ENCODE measurements at places on chromosomes 2 and 18.

DNA sequence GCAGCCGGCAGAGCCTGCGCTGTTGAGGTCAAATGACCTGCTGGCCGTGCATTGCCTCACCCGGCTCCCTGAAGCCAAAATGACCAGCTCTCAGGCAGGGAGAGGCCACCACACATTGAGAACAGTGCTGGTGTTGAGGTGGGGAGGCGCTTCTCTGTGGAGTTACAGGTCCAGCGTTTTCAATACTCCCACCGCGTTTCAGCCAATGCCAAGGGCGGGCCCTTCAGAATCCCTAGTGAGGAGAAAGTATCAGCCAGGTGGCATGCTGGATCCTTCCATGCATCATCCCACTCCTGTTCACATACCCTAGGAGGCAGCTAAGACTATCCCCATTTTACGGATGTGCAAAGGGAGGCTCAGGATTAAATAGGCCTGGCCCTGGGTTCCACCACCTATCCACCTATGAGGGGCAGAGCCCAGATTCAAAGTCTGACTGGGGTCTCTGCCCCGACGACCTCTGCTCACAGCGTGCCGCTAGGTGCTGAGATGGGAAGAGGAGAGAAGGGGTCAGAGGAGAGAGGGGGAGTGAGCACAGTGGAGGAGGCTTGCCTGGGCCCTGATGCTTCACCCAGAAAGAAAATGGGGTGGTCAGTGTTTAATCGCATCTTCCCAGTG lies 137.6 kb upstream of the ID2 start:
- no peak for DNase-seq

GRCh38 chr2:229022652-229023051 lies 248.4 kb downstream of the PID1 start:
- DNase-seq, result no peak

- peak; percentile 58 for DNase-seq
Observed at GRCh38 chr2:70964596-70965386, 13.6 kb upstream of the ANKRD53 start.

- peak; percentile 60 for DNase-seq
Observed at GRCh38 chr2:126657148-126657635, 1.2 kb downstream of the GYPC start.

DNA sequence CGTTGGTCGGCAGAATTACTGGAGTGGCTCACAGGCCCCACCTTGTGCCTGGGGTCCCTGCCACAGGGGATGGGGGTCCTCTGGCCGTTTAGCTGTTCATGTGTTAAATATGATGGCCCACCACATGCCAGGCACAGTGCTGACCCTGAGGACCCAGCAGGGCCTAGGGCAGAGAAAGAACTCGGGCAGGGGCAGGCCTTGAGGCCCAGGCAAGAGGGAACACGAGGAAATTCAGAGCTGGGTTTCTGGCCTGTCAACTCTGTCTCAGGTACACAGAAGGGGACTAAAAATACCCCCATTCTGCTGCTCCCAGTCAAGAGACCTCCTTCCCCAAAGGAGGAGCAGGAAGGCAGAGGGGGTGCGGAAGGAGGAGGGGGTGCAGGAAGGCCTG lies 66.2 kb downstream of the DNMT3A start:
- DNase-seq, result no peak

- DNase-seq, result no peak
Observed at GRCh38 chr2:39608686-39609441, 56.9 kb upstream of the TMEM178A start.

DNA sequence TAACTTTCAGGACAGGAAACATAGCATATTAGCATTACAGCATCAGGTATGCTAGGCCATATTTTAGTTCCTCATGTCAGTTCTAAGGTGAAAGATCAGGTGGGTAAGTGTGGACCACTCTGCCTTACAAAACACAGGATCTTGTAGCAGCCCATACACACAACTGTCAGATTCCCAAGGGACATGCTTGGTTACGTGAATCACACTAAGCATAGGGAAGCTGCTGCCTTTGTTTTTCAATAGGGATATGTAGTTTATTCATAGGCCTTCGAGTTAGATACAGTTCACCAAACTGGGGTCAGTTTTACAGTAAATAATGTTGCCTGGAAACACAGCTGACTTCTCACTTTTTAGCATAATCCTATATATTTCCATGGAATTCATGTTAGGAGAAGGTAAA lies 116.1 kb upstream of the OTX1 start:
- DNase-seq, result no peak

DNA sequence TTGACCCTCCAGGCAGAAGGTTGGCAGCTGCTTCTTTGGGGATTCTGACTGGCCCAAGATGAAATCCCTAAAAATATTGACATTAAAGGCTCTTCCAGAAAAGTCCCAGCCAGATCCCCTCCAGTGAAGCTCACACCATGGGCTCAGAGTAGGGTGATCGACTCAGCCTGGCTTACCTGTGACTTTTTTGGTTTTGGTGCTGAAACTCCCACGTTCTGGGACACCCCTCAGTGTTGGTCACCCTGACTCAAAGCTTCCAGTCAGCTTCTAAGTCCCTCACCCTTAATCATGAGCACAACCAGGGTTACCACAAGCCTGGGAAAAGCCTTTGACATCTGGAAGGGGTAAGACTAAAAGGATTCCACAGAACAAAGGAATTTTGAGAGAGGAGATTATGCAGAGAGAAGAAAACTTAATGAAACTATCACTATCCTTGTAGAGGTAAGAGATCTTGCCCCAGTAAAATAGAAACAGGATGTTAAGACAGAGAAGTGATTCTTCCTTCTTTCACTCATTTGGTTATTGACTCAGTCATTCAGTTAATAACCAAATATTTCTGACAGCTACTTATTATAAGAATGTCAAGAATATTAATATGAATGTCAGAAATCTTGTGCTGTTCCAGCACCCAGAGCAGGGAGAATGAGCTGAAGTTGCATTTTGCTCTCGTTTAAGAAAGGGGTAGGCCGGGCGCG lies 66.8 kb upstream of the SEC11C start:
- no peak for DNase-seq

GRCh38 chr18:48408111-48408726 lies 964 bp downstream of the ZBTB7C start:
- no peak for DNase-seq

DNA sequence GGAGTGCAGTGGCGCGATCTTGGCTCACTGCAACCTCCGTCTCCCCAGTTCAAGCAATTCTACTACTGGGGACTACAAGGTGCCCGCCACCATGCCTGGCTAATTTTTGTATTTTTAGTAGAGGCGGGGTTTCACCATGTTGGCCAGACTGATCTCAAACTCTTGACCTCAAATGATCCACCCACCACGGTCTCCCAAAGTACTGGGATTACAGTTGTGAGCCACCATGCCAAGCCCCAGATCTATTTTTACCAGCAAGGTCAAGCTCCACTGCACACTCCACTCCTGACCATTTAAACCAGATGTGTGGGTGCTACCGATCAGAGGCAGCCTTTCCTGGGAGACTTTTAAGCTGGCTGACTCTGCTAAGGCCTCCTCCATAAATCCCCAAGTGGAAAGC lies 67.5 kb upstream of the CD226 start:
- DNase-seq, result no peak
